ENCODE measurements at places on chromosomes 1 and 21.

GRCh38 chr1:20342294-20343148 lies 51.8 kb downstream of the VWA5B1 start:
- DNase-seq: no peak
- peaks cover 2% of the 10 kb centered on the region for H3K4me1 ChIP-seq
- H3K27me3 ChIP-seq: peaks cover 6% of the 10 kb centered on the region

- no peaks in the 10 kb centered on the region for H3K4me1 ChIP-seq
- 0 out of 2 replicates have a peak, but pooled peaks cover 2% of the 10 kb centered on the region for H3K27me3 ChIP-seq
- H3K27ac ChIP-seq: no peak overlapping the region
- DNase-seq: peak; percentile 22
- H3K36me3 ChIP-seq: no peaks in the 10 kb centered on the region
Observed at GRCh38 chr1:226862890-226863289, 7.5 kb upstream of the PSEN2 start.

DNA sequence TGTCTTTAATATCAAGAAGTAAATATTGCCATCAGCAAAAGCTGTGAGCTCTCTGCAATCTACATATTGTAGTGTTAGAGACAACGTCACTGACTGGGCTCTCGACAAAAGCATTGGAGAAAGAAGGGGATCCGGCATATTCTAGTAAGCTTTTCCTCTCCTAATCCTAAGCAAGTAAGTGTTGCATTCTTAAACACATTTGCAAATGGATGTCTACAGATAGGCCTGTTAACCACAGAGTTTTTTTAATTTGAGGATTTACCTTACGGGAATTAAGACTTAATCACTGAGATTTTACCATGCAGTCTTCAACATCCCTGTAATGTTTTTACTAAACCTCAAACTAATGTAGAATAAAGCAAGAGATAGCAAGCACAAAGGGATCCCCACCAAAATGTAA lies 426.5 kb upstream of the CAMK1G start:
- H3K4me3 ChIP-seq: no peak overlapping the region
- H3K4me1 ChIP-seq: peaks cover 12% of the 10 kb centered on the region
- no peak for DNase-seq

DNA sequence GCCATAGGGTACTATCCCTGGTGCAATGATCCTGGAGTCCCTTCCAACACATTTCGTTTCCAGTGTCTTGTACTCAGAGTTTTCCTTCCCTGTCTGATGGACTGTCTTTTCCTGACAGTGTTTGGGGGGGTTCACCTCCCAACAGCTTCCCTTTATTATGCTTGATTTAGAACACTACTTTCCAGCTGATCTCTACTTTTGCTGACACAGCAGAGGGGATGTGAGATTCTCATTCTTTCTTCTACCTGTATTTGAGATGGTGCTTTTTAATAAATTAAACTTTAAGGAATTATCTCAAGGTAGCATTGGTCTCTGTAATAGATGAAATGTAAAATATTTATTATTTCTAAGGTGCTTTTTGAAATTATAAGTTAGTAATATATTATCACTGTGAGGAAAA lies 41.0 kb downstream of the SLC35A3 start:
- no peak overlapping the region for H3K27ac ChIP-seq
- H3K36me3 ChIP-seq: no peaks in the 10 kb centered on the region
- no peaks in the 10 kb centered on the region for H3K4me1 ChIP-seq
- H3K4me3 ChIP-seq: no peak overlapping the region
- no peak for DNase-seq

GRCh38 chr1:37070126-37070525 lies 35.8 kb upstream of the GRIK3 start:
- DNase-seq: no peak
- no peaks in the 10 kb centered on the region for H3K36me3 ChIP-seq
- H3K27me3 ChIP-seq: no peaks in the 10 kb centered on the region
- H3K27ac ChIP-seq: no peak overlapping the region
- no peaks in the 10 kb centered on the region for H3K4me1 ChIP-seq

DNA sequence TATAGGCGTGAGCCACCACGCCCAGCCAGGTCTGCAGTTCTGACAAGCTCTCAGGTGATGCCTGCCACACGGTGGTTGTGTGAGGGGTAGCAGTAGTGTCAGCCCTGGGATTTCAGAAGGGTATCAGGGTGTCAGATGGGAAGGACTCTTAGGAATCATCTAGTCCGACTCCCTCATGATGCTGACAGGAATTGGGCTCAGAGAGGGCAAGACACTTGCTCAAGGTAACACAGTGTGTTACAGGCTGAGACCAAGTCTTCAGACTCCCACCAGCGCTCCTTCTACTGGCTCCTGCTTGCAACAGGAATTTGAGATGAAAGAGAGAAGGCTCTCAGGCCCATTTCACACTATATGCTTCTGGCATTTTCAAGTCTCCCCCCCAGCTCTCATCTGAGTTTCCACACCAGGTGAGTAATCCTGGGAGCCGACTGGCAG lies 6.9 kb downstream of the HTR1D start:
- H3K4me3 ChIP-seq: no peak overlapping the region
- DNase-seq: no peak
- peaks cover 3% of the 10 kb centered on the region for H3K36me3 ChIP-seq
- no peaks in the 10 kb centered on the region for H3K27me3 ChIP-seq
- no peaks in the 10 kb centered on the region for H3K4me1 ChIP-seq
- no peak overlapping the region for H3K27ac ChIP-seq

- H3K4me3 ChIP-seq: no peak overlapping the region
- DNase-seq: no peak
- no peaks in the 10 kb centered on the region for H3K27me3 ChIP-seq
- H3K36me3 ChIP-seq: peaks cover 6% of the 10 kb centered on the region
Observed at GRCh38 chr1:19411612-19412011, 73.7 kb downstream of the CAPZB start.

- H3K36me3 ChIP-seq: no peaks in the 10 kb centered on the region
- no peak overlapping the region for H3K4me3 ChIP-seq
- DNase-seq: no peak
- H3K27me3 ChIP-seq: no peaks in the 10 kb centered on the region
Observed at GRCh38 chr1:67676287-67676686, 8.7 kb upstream of the GADD45A start.

- DNase-seq: no peak
- no peaks in the 10 kb centered on the region for H3K27me3 ChIP-seq
- H3K36me3 ChIP-seq: no peaks in the 10 kb centered on the region
- no peak overlapping the region for H3K4me3 ChIP-seq
- no peak overlapping the region for H3K27ac ChIP-seq
- no peaks in the 10 kb centered on the region for H3K4me1 ChIP-seq
Observed at GRCh38 chr21:45887788-45888187, 93.8 kb upstream of the COL6A1 start.

- peaks cover 6% of the 10 kb centered on the region for H3K4me1 ChIP-seq
- DNase-seq: no peak
- no peak overlapping the region for H3K27ac ChIP-seq
- H3K27me3 ChIP-seq: no peaks in the 10 kb centered on the region
Observed at GRCh38 chr1:183029591-183030000, 6.4 kb downstream of the LAMC1 start.

- no peak overlapping the region for H3K4me3 ChIP-seq
- no peak overlapping the region for H3K27ac ChIP-seq
- H3K36me3 ChIP-seq: no peaks in the 10 kb centered on the region
- H3K27me3 ChIP-seq: peaks cover 3% of the 10 kb centered on the region
- DNase-seq: no peak
Observed at GRCh38 chr1:201109651-201110050, 2.6 kb downstream of the CACNA1S start.

- H3K36me3 ChIP-seq: peaks cover 4% of the 10 kb centered on the region
- no peak overlapping the region for H3K27ac ChIP-seq
- H3K4me1 ChIP-seq: no peaks in the 10 kb centered on the region
- H3K27me3 ChIP-seq: no peaks in the 10 kb centered on the region
Observed at GRCh38 chr21:42562816-42563215, 49.2 kb downstream of the SLC37A1 start.

- no peaks in the 10 kb centered on the region for H3K27me3 ChIP-seq
- peak; percentile 53 for DNase-seq
- no peaks in the 10 kb centered on the region for H3K4me1 ChIP-seq
- no peak overlapping the region for H3K27ac ChIP-seq
Observed at GRCh38 chr1:165129568-165130164, 226.8 kb downstream of the LMX1A start.

DNA sequence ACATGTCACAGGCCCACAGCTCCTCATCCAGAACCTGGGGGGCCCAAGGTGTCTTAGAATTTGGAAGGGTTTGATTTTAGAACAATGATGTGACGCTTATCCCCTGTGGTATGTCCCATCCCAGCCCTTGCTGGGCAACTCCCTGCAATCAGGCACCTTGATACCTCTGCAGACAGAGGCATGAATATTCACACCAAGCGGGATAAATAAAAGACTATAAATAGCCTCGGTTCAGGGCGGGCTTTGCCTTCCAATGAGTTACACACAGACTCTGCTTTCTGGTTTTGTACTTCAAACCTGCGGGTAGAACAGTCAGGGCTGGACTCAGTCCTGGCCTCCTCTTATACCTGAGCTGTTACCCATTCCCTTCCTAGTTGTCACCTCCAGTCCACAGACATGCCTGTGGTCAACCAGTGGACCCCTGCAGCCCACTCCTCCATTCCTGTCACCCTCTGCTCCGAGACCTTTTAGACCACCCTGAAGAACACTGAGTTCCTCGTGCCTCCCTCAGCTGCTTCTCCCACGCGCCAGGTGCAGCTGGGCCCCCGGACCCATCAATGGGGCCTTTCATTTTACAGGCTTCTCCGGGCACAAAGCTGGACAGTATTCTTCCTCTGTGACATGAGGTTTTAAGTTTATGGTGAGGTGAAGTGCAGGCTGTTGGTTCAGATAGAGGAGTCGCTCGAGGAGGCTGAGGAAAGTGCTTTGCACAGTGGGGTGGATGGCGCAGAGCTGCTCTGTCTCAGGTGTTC lies 120.1 kb upstream of the TNR start:
- no peak overlapping the region for H3K4me3 ChIP-seq
- H3K36me3 ChIP-seq: no peaks in the 10 kb centered on the region
- H3K27ac ChIP-seq: no peak overlapping the region
- peaks cover 2% of the 10 kb centered on the region for H3K27me3 ChIP-seq
- DNase-seq: no peak

- no peaks in the 10 kb centered on the region for H3K27me3 ChIP-seq
- H3K27ac ChIP-seq: no peak overlapping the region
- no peaks in the 10 kb centered on the region for H3K4me1 ChIP-seq
- no peak for DNase-seq
Observed at GRCh38 chr21:34799092-34799491, 130.3 kb downstream of the CLIC6 start.

DNA sequence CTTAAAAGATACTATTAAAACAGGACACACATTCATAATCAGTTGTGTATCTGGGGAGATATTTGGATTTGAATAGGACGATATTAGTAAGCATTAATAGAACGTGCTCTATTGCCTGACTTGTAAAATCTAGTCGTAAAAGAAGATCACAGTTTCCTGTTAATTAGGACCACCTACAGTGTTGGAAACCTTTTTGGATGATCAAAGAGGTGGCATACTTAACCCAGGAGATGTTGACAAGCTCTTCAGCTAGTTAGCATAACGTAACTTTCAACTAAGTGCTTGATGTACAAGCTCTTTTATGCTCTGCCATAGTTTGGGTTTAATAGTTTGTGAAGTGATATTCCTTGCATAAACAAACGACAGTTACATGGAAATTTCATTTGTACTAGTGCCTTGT lies 293.3 kb upstream of the NR5A2 start:
- H3K27ac ChIP-seq: no peak overlapping the region
- no peak overlapping the region for H3K4me3 ChIP-seq
- no peak for DNase-seq
- no peaks in the 10 kb centered on the region for H3K36me3 ChIP-seq

Data from H1 (cell line).